ENCODE measurements at places on chromosomes 13 and 19.

- no peaks in the 10 kb centered on the region for H3K4me1 ChIP-seq
- H3K36me3 ChIP-seq = no peaks in the 10 kb centered on the region
- peaks cover 5% of the 10 kb centered on the region for H3K27me3 ChIP-seq
- no peak overlapping the region for H3K27ac ChIP-seq
Measured at GRCh38 chr13:110354715-110355473, 47.8 kb downstream of the COL4A2 start.

GRCh38 chr13:60431108-60431700, 34.2 kb downstream of the TDRD3 start:
- no peak for DNase-seq
- H3K4me1 ChIP-seq = peaks cover 13% of the 10 kb centered on the region
- no peaks in the 10 kb centered on the region for H3K27me3 ChIP-seq
- no peak overlapping the region for H3K4me3 ChIP-seq
- H3K36me3 ChIP-seq = peaks cover 3% of the 10 kb centered on the region

DNA sequence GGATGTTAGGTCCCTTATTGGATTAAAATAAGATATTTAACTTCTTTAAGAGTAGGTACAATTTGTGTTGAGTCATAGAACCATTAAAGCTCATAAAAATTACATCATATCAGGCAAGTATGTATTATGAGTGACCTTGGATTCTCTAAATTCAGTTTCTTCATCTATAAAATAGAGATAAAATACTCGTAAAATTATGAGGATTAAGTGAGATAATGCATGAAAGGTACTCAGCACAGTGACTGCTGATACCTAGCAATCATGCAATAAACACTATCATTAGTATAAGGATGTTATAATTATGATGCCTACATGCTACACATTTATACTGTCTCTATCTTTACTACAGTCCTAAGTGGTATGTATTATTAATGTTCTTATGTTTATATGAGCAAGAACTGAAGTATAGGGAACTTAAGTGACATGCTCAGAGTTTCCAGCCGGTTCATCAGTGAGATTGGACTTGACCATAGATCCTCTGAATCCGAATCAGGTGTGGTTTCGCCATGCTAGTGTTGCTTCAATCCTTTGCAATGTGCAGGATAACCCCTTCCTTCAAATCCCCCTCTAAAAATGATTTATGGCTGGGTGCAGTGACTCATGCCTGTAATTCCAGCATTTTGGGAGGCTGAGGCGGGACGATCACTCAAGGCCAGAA, 22.9 kb upstream of the FRY start:
- H3K27ac ChIP-seq = no peak overlapping the region
- no peak for DNase-seq
- no peaks in the 10 kb centered on the region for H3K36me3 ChIP-seq
- no peaks in the 10 kb centered on the region for H3K4me1 ChIP-seq

DNA sequence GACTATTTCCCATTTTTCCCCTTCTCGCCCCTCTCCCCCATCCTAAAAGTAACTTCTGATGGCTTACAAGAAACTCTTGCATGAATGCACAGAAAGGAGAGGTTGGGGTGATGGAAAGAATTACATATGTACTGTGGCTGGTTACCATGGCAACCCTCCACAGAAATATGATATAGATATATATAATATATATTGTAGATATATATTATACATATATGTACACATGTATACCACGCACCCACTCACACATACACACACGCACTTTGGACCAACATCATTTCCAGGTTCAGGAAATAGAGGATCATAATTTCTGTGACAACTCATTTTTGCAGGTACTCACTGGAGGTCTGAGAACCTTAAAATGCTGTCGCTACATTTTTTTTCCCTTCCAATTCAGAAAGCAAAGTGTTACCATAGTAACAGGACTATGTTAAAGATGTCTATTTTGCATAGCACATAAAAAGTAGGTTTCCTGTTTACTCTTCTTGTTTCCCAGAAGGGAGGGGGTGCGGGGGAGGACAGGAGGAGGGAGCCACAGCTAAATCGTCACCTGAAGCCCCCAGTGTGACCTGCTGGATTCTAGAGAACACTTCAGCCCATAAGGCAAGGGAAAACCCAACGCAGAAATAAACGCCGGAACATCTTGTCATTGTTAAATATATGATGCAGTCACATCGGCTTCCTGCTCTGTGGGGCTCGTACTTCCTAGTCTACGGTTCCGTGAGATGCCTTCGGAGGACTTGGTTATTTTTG, 44.7 kb downstream of the EFNB2 start:
- H3K4me1 ChIP-seq = peaks cover 16% of the 10 kb centered on the region
- DNase-seq = no peak
- H3K27me3 ChIP-seq = peaks cover 47% of the 10 kb centered on the region
- no peak overlapping the region for H3K27ac ChIP-seq
- peak overlapping the region; percentile 75 for H3K4me3 ChIP-seq

- H3K27ac ChIP-seq = no peak overlapping the region
- H3K27me3 ChIP-seq = no peaks in the 10 kb centered on the region
- H3K4me3 ChIP-seq = no peak overlapping the region
- no peaks in the 10 kb centered on the region for H3K36me3 ChIP-seq
- DNase-seq = no peak
Measured at GRCh38 chr13:19795956-19796355, 13.2 kb upstream of the PSPC1 start.

- H3K27ac ChIP-seq = no peak overlapping the region
- no peak overlapping the region for H3K4me3 ChIP-seq
- DNase-seq = no peak
- H3K27me3 ChIP-seq = no peaks in the 10 kb centered on the region
Measured at GRCh38 chr13:85377783-85378182, 421.4 kb downstream of the SLITRK6 start.

Data from T-helper 2 cell treated with Interferon-gamma antibody and Interleukin-4, amounts not matched to agents 5 μg/mL and 100 μg/mL, for 36 hours (primary cell).